ENCODE measurements at places on chromosomes 11 and 22.

DNA sequence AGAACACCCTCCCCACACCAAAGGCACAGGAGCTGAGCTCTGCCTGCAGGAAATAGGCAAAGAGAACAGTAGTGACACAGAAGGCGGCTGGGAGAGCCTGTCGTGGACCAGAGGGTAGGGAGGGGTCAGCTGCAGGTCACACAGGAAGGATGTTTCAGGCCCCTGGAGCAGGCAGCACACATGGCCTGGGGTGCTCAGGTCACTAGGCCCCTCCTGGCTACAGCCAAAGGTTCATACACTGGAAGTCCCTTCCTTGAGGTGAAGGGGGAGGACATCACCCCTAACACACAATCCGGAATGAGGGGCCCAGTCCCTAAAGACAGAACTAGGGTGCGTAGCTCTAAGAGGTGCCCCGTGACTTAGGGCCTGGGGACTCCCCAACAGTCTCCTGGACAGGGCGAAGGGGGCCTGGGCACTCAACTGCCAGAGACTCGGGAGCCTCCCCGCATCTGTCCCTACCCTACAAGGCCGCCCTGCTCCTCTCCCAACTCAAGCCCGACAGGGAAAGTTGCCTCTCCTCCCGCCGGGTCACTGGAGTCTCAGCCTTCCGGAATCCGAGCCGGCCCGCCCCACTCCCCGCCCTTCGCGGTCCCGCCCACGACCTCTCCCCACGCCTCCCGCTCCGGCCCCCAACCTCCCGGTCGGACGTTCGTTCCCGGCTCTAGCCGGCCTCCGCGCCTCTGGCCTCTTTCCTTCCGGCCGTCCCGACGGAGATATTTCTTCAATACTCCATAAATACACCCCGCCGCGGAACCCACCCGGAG is at the start of gene CYB5R2:
CYB5R2 (minus strand) TSS at position 541 of the 764 bp plus-strand sequence. CDS start 675 bp downstream, outside the sequence.
- no peak for DNase-seq

DNA sequence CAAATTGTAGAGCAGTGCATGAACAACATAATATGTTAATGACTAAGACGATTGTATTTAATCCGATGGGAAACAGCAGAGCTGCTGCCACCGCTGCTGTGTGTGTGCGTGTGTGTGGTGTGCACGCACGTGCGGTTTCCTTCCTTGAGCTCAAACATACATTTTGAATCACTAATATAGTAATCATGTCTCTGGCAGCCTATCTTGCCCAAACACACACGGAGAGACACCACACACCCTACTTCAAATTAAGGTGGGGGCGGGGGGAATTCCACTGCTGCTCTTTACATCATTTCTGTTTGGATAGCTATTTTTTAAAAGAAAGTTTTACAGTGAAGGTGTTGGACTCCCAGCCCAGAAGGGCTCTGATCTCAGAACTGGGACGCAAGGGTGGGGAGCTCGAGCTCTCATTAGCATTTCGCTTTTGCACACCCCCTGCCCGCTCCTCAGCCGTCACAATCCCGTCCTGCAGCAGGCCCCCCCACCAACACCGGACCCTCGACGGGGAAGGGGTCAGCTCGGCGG is 651 bp upstream of the FAM83F start:
- peak; percentile 51 for DNase-seq

- no peak for DNase-seq
Measured at GRCh38 chr11:96014217-96014616, 90.3 kb upstream of the MTMR2 start.

DNA sequence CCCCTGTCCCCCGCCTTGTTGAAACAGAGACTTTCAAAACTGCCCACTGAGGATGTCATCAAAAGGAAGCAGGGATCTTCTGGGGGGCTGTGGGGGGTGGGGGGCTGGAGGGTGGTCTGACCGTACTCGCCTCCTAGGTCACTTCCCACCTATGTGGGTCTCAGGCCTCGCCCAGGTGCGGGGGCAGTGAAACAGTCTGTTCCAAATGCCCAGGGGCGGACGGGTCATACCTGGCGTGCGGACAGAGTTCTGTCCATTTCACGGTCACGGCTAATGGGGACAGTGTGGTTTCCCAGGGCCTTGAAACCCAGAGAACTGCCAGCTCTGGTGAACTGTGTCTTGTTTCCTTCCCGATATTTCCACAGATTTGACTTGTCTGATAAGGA is 27.2 kb downstream of the ANO1 start:
- DNase-seq: no peak

DNA sequence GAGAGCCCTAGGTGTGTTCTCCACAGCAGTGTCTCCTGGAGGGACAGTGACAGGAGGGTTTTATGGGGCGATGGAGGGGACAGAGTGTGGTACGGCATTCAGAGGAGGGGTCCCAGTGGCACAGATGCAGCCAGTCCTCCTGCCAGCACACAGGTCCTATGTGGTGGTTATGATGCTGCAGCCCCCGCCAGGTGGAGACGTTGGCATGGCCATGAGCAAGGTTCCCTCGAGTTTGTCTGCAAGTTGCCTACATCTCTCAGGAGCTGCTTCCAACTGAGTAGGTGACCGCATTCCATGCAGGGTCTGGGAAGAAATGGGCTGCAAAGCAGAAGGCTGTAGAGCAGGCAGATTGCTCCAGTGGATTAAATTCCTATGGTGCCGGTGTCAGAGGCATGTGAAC is 646.0 kb downstream of the TBC1D22A start:
- DNase-seq: no peak

DNA sequence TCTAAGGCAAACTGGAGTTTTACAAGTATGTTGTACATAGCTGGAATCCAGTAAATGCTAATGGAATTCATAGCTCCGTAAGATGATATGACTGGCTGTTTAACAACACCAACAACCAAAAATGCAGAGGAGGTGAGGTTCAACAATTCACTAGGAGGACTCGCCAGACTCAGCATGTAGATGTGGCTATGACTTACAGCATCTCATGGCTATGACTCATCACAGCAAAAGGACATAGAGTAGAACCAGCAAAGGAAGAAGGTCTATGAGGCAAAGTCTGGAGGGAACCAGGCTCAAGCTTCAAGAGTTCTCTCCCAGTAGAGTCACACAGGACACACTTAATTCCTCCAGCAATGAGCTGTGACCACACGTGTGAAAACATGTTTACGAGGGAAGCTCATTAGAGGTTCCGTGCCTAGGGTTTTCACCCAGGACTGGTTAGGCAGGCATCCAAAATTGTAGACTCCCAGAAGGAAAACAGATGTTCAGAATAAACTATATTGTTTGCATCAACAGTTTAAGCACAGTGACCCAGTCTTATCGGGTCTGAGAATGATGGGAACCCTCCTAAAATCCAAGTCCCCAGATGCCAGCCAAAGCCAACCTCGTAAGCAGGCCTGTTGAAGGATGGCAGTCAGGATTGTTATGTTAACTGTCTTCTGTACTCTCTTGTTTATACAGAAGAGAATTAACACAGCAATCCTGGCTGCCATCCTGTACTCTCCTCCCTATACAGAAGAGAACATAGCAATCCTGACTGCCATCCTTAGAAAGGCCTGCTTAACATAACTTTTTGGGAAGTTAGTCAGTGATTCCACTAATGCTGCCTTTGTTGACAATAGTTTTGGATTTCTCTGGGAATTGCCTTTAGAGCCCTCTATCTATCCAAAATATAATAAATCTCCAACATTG is 116.6 kb downstream of the LARGE1 start:
- no peak for DNase-seq

- no peak for DNase-seq
Measured at GRCh38 chr11:107592231-107592590, 1.3 kb downstream of the ELMOD1 start.

DNA sequence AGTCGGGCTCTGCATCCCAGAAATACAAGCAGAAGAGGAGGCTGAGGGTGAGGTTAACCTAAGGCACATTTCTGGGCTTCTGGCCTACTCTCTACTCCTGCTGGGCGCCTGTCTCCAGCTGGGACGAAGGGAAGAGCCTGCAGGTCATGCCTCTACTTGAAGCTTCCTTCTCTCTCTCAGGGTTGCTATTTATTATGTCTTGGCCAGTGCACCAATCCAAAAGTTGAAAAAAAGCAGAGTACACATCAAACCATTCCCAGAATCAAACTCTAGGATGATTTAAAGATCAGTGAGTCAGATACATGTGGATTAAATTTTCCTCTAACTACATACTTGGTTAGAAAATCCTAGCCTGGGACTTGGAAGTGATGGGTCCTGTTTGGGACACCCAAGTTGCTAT is 60.2 kb upstream of the CDON start:
- no peak for DNase-seq

GRCh38 chr11:9001736-9002135 is 2.1 kb downstream of the NRIP3 start:
- DNase-seq: no peak

DNA sequence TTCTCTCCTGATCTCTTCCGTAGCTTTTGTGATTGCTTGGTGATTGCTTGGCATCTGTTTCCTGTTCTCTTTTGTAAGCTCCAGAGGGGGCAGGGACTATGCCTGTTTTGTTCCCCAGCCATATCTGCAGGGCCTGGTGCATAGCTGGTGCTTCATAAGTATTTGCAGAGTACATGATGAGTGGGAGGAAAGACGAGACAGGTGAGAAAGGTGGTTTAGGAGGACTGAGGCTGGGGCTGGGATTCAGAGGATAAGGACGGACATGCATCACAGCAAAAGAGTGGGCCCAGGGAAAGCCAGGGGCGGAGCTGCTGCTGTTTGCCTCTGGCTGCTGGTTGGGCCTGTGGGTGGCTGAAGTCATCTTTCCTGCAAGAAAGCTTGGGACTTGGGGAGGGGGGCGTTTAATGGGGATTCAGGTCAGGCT is 62.4 kb downstream of the DSCAML1 start:
- no peak for DNase-seq

DNA sequence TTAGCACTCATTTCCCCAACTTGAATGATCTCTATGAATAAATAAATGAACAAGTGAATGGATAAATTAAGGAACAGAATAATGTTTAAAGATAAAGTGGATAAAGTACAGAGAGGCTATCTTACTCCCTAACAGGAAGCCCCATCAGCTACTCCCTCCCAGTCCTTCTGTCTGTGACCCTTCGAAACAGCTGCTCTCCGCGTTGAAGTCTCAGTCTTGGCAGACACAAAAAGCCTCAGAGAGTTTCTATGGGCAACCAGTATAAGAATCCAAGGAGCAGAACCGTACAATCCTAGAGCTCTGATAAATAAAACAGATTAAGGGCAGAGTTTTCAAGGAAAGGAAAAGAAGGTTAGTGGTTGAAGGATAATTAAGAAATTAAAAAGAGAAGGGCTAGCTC is 35.0 kb downstream of the GUCY1A2 start:
- no peak for DNase-seq

DNA sequence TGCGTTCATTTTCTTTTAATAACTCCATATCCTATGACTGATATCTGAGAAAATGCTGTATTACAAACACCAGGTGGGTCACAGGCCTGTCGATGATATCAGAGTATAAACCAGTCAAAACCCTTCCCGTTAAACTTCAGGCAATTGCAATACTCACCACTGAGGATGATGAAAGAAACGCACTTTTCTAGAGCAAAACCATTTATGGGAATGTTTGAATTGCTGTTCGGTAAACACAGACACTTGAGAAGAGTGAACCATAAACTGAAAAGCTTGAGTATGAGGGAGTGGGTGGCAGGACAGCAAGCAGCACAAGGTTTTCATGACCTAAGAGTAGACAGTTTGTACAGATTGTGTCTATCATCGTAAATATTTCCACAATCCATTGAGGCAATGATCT is 139.8 kb upstream of the CEP126 start:
- DNase-seq: no peak

GRCh38 chr11:11537372-11537771 is 84.4 kb downstream of the GALNT18 start:
- DNase-seq: no peak

GRCh38 chr11:134498326-134499139 is 86.5 kb upstream of the B3GAT1 start:
- DNase-seq: no peak

DNA sequence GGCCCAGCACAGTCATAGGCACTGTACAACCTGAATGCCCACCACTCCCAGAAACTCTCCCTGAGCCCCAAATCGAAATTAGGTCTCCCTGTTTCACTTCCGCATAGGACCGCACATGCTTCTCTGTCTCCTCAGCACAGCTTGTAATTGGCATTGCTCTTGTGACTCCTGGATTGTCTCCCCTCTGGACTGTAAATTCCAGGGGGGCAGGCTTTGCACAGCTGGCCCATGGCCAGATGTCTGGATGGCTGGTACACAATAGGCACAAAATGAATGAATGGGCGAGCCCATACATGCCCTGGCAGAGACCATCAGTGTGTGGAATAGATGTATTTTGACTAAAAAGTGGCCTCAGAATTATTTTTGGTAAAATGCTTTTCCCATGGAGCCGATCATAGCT is 63.3 kb upstream of the PHF21B start:
- DNase-seq: no peak

GRCh38 chr11:43947815-43948214 is 5.4 kb downstream of the C11orf96 start:
- no peak for DNase-seq

GRCh38 chr11:111526501-111526900 is 11.9 kb downstream of the HOATZ start:
- peak; percentile 30 for DNase-seq

DNA sequence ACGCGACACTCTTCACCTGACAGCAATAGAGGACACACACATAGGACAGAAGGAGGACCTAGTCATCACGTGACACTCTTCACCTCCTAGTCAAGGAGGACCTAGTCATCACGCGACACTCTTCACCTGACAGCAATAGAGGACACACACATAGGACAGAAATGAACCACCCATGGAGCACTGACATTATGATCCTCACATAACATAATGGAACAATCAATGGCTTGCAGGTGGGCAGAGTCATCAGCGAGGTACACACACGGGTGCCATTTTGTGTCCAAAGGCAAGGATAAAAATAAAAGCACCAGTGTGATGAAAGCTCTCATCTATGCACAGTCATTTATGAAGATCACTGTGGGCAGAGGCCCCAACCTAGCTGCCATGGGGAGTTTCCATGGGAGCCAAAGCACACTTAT is 354.7 kb downstream of the LARGE1 start:
- DNase-seq: no peak

DNA sequence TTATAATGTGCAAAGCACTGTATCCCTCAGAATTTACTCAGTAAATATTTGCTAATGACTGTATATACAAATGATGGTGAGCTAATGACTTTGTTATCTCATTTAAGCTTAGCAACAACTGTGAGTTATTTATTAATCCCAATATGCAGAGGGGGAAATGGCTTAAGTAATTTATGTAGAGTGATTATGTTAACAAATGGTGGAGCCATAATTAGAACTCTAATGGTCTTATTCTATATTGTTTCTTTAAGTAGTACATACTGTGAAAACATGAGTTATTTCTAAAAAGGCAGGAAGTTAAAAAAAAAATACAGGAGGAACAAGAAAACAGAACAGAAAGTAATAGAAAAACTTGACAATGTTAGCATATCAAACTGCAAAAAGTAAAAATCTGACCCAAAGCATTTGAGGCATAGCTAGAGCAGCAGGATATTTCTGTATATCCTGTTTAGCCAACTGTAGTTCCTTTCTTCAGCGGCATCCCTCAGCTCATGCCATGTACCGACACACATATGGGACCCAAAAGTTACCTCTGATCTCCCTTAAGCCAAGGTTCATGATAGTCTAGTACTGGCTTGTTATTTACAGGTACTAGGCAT is 94.2 kb downstream of the FCHSD2 start:
- no peak for DNase-seq

GRCh38 chr22:20213833-20214708 is 54.0 kb downstream of the RTN4R start:
- DNase-seq: no peak
